Cortex of kidney (tissue), 1 donor: ENCODE measurements at places on chromosomes 6 and 20.

DNA sequence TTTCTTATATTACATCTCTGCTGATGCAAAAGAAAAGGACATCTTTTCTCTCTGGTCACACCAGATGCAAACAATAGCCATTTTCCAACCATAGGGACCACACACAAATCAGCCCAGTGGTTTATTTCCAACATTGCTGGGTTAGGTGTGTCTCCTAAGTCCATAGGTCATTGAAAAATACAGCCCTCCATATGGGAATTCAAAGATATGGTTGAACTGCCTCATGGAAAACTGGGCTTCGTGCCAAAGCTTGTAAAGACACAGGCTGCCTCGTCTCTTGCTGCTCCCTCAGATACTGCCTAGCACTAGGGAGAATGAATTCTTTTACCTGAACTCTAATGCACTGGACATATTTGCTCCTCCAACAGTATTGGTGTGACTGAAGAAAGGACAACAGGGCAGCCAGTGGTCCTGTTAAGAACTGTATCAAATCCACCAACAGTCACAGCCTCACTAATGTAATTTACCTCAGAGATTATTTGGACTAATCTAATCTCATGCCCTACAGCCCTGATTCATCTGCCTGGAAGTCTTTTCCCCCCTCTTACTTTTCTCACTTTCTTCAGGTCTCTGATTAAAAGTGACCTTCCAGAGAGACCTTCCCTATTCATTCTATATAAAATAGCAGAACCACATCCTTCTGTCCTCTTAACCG is 48.3 kb upstream of the TBC1D32 start:
- DNase-seq, result no peak

DNA sequence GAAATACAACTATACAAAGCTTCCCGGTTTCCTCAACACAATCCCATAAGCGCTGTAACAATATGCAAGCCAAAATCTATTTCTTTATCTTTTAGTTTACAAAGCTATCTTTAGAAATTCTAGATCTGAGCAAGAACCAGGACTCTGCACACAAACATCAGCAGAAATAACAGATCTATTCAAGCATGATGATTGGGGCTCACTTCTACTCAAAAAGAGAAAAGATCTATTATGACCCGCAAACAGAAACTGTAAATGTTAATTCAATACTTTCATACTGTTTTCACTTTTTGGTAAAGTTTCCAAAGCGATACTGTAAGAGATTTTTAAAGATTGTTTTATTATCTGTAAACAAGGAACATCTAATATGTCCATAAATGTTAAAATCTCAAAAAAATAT is 86.6 kb downstream of the SESN1 start:
- DNase-seq, result no peak

DNA sequence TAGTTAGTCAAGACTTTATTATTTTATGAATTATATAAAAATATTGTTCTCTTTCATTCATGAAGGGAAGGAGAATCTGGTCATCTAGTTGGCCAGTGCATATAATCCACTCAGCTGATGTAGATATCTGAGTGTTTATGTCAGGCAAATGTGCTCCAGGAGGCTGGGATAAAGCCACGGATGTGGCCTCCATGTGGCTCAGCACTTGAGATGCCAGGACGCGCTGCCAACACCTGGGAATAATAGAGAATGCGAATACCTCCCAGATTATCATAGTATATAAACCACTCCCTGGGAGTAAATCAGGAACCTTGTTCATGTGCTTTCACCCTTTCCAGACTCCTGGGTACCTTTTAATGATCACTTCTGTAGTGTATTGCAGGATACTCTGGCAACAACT is 1006.0 kb downstream of the KIF16B start:
- no peak for DNase-seq

DNA sequence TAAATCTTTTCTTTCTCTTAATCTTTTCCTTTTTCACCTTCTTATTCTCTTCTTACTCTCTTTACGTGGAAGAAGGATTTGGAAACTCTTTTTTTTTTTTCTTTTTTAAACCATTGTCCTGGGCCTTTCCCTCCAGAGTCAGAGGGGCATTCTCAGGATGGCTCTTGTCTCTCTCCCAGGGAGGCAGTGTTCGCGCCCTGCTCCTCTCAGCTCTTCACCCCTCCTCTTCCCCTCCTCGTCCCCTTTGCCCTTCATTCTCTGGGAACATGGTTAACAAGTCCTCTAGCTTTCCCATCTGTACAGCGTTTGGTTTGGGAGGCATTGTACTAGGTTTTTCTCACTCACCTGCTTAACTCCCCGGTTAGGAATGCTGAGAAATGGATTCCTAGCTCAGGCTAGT is 52.0 kb upstream of the TFB1M start:
- DNase-seq, result no peak

- no peak for DNase-seq
Observed at GRCh38 chr20:10219452-10219791, 792 bp downstream of the SNAP25 start.
